ENCODE measurements at places on chromosomes 2 and 18.

DNA sequence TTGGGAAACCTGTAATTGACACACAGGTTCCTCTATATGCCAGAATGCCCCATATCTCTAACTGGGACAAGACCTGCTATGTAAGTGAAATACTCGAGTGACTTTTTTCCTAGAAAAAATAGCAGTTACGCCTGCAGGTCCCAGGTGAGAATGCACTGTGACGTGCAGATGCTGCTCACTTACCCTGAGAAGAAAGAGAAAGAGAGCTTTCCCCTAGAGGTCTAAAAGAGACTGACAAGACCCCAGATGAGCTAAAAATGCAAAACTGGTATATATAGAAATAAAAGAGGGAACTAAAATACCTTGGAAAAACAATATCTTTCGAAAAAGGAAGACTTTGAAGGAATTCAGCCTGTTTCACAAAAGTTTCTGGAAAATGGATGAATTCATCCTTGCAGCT lies 383.0 kb upstream of the DCC start:
- DNase-seq = no peak

DNA sequence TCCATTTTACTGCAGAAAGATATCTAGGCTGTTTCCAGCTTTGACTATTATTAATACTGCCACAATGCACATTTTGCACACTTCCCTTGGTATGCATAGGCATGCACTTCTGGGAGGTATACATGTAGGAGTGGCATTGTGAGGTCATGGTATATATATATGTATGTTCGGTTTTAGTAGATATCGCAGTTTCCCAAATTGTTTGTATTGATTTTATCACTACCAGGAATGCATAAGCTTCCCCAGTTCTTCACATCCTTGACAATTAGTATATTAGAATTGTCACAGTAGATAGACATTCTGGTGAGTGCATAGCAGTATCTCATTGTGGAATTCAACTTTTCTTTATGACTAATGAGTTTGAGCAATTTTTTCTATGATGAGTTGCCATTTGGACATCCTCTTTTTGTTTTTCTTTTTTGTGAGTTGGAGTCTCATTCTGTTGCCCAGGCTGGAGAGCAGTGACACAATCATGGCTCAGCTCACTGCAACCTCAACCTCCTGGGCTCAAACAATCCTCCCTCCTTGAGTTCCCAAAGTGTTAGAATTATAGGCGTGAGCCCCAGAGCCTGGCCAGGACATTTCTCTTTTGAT lies 4.2 kb upstream of the GRB14 start:
- DNase-seq = no peak

- DNase-seq = no peak
These were observed 46.2 kb downstream of the FAM168B start for GRCh38 chr2:131046918-131047652.

DNA sequence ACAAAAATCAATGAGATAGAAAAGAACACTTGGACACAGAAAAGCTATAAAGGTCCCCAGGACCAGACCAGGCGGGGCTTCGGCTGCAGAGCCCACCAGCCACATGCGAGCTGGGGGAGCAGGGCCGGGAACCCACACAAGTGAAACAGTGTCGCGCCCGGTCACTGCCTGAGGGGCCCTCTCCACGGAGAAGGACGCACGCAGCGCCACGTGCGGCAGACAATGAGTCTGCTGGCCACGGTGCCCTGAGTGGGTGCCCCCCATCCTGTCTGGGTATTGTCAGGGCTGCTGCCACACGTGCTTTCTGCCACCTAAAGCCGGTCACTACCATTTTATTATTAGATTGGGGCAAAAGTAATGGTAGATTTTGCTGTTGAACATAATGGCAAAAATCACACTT lies 207.9 kb upstream of the HDAC4 start:
- no peak for DNase-seq

DNA sequence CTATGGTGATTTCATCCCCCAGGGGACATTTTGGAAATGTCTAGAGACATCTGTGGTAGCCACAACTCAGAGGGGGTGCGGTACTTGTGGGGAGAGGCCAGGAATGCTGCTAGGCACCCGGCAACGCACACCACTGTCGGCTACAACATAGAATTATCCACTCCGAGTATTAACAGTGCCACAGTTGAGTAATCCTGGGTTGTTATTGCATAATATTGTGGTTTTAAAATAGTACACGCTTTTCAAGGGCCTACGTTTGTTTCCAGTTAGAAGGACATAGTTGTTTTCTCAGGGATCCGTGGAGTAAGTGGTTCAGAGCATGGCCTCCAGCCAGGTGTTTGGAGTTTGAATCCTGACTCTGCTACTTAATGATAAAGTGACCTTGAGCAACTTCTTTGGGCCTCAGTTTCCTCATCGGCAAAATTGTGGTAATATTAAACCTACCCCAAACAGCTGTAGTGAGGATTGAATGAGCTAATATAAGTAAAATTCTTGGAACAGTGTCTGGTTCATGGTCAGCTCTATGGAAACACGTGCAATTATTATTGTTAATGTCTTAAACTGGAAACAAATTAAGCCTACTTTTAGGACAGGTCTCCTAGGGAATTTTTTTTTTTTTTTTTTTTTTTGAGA lies 24.5 kb downstream of the CYP27A1 start:
- DNase-seq = no peak

- no peak for DNase-seq
These were observed 145.0 kb downstream of the MCFD2 start for GRCh38 chr2:46770622-46771021.

GRCh38 chr2:225165052-225165451 lies 122.8 kb upstream of the DOCK10 start:
- no peak for DNase-seq

DNA sequence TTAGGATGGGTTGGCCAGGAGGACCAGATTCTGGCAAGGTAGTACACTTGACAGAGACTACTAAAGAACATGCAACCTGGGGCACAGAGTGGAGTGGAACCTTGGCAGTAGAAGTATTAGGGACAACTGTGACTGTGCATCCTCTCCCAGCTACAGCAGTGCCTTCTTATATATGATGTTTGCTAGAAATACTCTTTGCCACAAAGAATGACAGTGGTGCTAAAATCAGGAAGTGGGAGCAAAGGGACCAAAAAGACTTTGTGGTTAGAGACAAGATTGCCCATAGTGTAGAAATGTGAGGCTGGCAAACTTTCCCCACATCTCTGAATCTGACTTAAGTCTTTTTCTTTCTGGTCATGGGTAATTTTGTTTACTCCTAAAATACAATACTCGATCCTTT lies 9.4 kb upstream of the SLC38A11 start:
- DNase-seq = no peak

DNA sequence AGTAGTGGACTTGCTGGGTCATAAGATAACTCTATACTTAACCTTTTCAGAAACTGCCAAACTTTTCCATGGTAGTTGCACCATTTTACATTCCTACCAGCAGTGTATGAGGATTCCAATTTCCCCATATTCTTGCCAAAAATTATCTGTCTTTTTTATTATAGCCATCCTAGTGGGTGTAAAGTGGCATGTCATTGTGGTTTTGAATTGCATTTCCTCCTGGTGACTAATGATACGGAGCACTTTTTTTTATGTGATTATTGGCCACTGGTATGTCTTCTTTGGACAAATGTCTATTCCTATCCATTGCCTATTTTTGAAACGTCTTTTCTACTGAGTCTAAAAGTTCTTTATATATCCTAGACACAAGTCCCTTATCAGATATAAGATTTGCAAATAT lies 44.3 kb downstream of the CACNB4 start:
- DNase-seq = no peak

DNA sequence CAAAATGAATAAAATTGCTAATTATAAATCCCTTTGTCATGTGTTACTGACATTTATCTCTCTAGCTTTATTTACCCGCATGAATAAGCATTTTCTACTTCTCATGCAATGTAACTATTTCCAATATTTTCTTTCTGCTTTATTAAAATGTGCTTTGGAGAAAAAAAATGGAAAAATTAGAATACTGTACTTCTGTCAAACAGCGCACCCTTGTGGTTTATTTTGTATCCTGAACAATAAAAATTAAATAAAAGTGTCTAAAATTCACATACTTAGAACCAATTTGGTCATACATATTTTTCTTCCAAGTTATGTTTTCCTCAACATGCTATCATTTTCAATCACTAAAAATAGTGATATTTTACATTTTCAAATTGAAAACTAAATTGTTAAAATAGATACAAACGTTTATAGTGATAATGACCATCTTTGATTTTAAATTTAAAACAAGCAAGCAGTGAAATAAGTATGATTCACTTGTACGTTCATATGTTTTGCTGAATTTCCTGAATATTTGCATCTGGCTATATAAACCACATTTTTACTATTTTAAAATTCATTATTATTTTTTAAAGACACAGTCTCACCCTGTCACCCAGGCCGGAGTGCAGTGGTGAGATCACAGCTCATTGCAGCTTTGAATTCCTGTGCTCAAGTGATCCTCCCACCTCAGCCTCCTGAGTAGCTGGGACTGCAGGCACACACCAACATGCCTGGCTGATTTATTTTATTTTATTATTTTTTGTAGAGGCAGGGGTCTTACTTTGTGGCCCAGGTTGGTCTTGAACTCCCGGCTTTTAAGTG lies 95.9 kb upstream of the GRB14 start:
- DNase-seq = no peak

GRCh38 chr18:22783662-22784076 lies 149.5 kb upstream of the RBBP8 start:
- no peak for DNase-seq

DNA sequence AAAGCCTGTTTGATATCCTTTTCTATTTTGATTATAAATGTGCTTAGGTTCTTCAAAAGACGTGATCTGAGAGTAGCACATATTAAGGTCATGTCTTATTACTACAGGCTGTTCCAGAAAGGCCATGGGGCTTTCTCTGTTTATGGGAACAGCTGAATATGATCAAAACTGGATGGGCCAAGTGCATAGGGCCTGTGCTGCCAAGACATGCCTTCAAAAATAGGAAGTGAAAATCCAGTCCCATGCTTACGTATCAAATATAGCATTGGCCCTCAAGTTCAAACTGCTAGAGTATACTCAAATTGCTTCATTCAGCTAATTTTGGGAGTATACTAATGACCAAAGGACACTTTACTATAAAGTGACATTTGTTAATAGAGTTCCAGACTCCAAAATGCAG lies 24.1 kb downstream of the SLC25A52 start:
- DNase-seq = no peak

GRCh38 chr2:214649440-214650205 lies 159.9 kb downstream of the BARD1 start:
- DNase-seq = no peak

- no peak for DNase-seq
These were observed 370.4 kb downstream of the SOCS6 start for GRCh38 chr18:70659036-70659925.

Measured in activated T-helper 9 cell treated with anti-CD3 and anti-CD28 coated beads, Interleukin-2, amount 50 U/mL, for 16 hours (primary cell).